ENCODE measurements at places on chromosomes 13 and 19. TPM values are rescaled to one million over a fixed set of nuclear protein-coding genes. Genes with fewer than 3 reads are reported as not detected.

GRCh38 chr19:31140717-31141116 is 208.5 kb downstream of the TSHZ3 start:
- no peak overlapping the region for H3K27ac ChIP-seq
- no peaks in the 10 kb centered on the region for H3K36me3 ChIP-seq
- H3K27me3 ChIP-seq, result no peaks in the 10 kb centered on the region
- no peaks in the 10 kb centered on the region for H3K4me1 ChIP-seq
- H3K4me3 ChIP-seq, result no peak overlapping the region

- no peak overlapping the region for H3K4me3 ChIP-seq
- no peaks in the 10 kb centered on the region for H3K36me3 ChIP-seq
- no peaks in the 10 kb centered on the region for H3K27me3 ChIP-seq
- no peaks in the 10 kb centered on the region for H3K4me1 ChIP-seq
Observed at GRCh38 chr13:63671296-63671695, 2255.6 kb upstream of the PCDH20 start.

DNA sequence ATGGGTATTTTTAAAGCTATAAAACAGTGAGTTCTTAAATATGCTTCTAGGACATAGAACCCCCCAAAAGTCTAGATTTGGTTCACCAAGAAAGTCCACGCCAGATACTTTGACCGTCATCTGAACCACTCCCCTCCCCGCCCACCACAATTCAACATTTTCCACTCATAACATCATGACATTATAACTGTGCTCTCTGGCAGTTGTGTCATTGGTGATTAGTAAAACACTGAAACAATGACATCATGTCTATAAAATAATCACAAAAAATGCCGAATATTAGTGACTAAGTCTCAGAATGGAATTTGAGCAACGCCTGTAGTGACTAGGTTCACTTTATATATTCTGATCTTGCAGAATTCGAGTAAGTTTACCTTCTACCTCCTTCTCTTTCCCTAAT is 732.3 kb downstream of the FGF9 start:
- DNase-seq, result no peak
- no peaks in the 10 kb centered on the region for H3K4me1 ChIP-seq
- H3K4me3 ChIP-seq, result no peak overlapping the region
- no peak overlapping the region for H3K27ac ChIP-seq
- no peaks in the 10 kb centered on the region for H3K27me3 ChIP-seq

DNA sequence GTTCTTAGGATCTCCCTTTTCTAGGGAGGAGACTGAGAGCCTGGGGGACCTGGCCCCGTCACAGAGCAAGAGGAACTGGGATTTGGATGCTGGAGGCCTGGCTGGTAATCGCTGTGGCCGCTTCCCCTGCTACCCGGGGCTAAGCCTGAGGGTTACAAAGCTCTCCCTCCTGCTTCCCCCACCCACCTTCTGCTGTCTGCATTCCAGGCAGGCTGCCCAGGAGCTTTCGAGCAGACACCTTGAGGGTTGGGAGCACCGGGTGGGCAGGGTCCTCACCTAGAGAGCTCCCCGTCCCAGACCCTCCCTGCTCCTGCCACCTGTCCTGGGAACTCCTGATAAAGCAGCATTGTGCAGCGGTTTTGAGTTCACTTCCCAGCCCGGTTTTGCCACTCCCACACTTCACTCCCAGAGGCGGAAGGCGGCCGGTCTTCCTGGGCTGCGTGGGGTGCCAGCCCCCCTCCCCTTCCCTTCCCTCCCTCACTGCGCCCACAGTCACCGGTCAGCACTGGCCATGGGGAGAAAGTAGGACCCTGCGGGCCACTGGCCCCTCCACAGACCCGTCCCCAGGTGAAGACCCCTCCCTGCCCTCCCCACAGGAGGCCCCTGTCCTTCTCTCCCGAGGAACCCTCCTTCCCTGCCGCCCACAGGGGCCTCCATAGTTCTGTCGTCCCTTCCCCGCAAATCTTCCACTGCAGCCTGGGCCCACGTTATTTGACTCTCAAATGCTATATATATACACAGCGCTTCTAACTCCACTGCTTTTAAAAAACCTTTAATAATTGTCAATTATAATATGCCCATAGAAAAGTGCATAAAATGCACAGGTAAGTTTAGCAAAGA is 8.1 kb downstream of the PAK4 start:
- H3K27me3 ChIP-seq, result no peaks in the 10 kb centered on the region
- H3K36me3 ChIP-seq, result no peaks in the 10 kb centered on the region
- H3K4me3 ChIP-seq, result no peak overlapping the region

DNA sequence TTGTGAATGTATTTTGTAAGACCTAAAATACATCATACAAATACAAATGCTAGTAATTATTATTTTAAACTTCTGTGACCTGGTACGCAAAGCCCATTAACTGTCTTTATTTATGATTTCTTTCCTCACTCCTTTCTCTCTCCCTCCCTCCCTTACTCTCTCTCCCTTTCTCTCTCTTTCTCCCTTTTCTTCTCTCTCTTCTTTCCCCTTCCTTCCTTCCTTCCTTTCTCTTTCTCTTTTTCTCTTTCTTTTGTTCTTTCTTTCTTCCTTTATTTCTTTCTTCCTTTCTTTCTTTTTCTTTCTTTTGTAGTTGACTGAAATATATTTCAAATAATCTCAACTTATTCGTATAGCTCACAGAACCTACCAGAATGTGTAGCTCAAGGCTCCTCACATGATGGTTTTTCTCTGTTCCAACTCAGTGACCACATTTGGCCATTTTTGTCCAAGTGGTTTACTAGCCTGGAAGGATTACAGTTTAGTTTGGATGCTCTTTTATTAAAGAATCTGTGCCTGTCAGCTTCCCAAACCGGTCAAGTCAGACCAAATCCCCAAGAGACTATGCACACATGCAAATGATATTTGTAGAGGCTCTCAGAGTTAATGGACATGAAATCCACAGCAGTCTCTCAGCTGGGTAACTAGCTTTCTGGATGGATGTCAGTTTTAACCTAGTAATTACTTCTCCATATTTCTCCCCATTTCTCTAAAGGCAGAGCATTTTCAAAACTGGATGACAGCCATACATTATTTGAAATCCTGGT is 71.7 kb downstream of the POSTN start:
- H3K27me3 ChIP-seq, result no peaks in the 10 kb centered on the region
- no peaks in the 10 kb centered on the region for H3K4me1 ChIP-seq
- no peak for DNase-seq
- no peak overlapping the region for H3K4me3 ChIP-seq
- H3K27ac ChIP-seq, result no peak overlapping the region

GRCh38 chr13:52048516-52048915 is 24.0 kb downstream of the UTP14C start:
- no peak overlapping the region for H3K27ac ChIP-seq
- peaks cover 4% of the 10 kb centered on the region for H3K27me3 ChIP-seq
- H3K4me1 ChIP-seq, result no peaks in the 10 kb centered on the region
- no peak for DNase-seq

GRCh38 chr19:48239582-48240141 is 16.1 kb downstream of the CARD8 start:
- no peak for DNase-seq
- peaks cover 62% of the 10 kb centered on the region for H3K36me3 ChIP-seq
- H3K27ac ChIP-seq, result no peak overlapping the region
- H3K4me3 ChIP-seq, result no peak overlapping the region

DNA sequence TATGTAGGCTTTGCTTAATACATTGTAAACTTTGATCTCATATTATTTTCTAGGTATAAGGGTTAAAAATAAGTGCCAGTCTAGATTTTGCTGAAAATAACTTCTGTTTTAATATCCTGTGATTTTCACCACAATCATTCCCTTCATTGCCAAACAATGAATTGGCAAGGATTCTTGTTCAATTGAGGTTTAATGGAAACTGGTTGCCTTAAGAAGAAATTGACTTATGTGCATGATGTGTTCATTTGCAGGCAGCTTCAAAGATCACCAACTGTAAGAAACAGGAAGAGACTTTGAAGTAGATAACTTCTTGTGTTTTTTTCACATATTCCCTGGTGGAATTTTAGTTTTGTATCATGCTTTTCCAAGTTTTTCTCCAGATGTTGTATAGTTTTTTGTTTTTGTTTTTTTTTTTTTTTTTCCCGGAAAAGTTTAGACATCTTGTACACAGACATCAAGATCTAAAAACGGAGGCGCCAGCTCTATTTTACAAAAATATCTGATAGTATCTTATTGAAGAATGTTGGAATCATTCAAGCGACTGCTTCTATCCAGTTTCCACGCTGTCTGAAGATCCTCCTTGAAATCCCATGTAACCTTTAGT is 108.3 kb downstream of the POSTN start:
- no peak overlapping the region for H3K27ac ChIP-seq
- H3K27me3 ChIP-seq, result no peaks in the 10 kb centered on the region
- no peak for DNase-seq
- H3K4me1 ChIP-seq, result no peaks in the 10 kb centered on the region

GRCh38 chr13:113146750-113147149 is 11.7 kb upstream of the PROZ start:
- H3K27ac ChIP-seq, result no peak overlapping the region
- peaks cover 1% of the 10 kb centered on the region for H3K4me1 ChIP-seq
- DNase-seq, result no peak
- H3K27me3 ChIP-seq, result no peaks in the 10 kb centered on the region
- no peaks in the 10 kb centered on the region for H3K36me3 ChIP-seq

- no peak overlapping the region for H3K4me3 ChIP-seq
- H3K36me3 ChIP-seq, result no peaks in the 10 kb centered on the region
- no peaks in the 10 kb centered on the region for H3K27me3 ChIP-seq
- no peak for DNase-seq
- no peaks in the 10 kb centered on the region for H3K4me1 ChIP-seq
Observed at GRCh38 chr13:109412283-109412901, 374.0 kb downstream of the IRS2 start.

QPCTL gene
- 0.41 TPM for polyA plus RNA-seq

GSX1 gene
- not detected for polyA plus RNA-seq

PABPC3 gene
- polyA plus RNA-seq, result 0.08 TPM

CABP5 gene
- polyA plus RNA-seq, result not detected

IGSF23 gene
- not detected for polyA plus RNA-seq

ZNF723 gene
- not detected for polyA plus RNA-seq

Data from CD4-positive, CD25-positive, alpha-beta regulatory T cell (primary cell).